NCI-H524 treated with DMSO at 0.1 percent for 48 hours (cell line): ENCODE measurements at places on chromosomes 2 and 18.

GRCh38 chr18:33804258-33804657 lies 226.2 kb downstream of the ASXL3 start:
- DNase-seq, result peak; percentile 18

GRCh38 chr2:39119732-39120520 lies 925 bp downstream of the SOS1 start:
- no peak for DNase-seq

- no peak for DNase-seq
These were observed 112.6 kb downstream of the ARHGAP28 start for GRCh38 chr18:6842081-6842480.

GRCh38 chr2:38293152-38293865 lies 83.8 kb downstream of the ATL2 start:
- DNase-seq, result no peak
